ENCODE measurements at places on chromosomes 2 and 18.

GRCh38 chr2:156474401-156474800 lies 38.2 kb downstream of the GPD2 start:
- peak; percentile 84 for DNase-seq

GRCh38 chr2:142426064-142426463 lies 295.2 kb upstream of the LRP1B start:
- no peak for DNase-seq

DNA sequence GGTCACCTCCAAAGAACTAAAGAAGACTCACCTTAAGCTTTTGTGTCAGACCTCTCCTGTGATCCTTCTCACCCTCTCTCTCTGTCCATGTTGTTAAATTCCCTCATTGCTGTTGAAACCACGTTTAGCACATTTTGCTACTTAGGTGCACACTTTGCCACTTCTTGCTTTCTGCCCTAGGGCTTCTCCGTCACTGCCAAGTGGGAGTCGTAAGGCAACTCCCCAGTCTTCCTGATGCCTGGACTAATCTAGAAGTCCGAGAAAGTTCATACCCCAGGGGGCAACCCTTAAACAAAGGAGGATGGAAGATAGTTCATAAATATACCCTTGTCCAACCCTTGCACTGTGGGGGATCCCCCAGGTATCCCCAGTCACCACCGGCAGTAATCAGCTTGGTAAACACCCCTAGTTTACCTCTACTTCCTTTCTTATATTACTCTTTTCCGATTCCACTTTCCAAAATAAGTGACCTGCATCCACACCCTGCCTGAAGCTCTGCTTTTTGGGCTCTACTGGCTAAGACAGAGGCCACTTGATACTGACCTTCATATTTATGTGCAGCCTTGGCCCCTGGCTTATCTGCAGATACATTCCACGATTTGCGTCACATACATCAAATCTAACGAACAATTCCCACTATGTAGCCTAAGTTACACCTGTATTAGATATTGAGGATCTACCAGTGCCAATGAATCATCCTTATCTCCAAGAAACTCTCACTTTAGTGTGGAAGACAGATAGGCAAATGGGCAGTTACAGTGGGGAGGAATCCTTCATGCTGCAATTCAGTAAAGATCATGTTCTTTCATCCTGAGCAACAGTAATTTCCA lies 776.2 kb downstream of the RNF144A start:
- no peak for DNase-seq

GRCh38 chr2:218395456-218395825 lies 4.2 kb upstream of the CTDSP1 start:
- DNase-seq = peak; percentile 22

- peak; percentile 96 for DNase-seq
Measured at GRCh38 chr2:201130524-201131186, 14.7 kb downstream of the CFLAR start.

- no peak for DNase-seq
Measured at GRCh38 chr2:189366349-189366748, 74.9 kb upstream of the WDR75 start.

DNA sequence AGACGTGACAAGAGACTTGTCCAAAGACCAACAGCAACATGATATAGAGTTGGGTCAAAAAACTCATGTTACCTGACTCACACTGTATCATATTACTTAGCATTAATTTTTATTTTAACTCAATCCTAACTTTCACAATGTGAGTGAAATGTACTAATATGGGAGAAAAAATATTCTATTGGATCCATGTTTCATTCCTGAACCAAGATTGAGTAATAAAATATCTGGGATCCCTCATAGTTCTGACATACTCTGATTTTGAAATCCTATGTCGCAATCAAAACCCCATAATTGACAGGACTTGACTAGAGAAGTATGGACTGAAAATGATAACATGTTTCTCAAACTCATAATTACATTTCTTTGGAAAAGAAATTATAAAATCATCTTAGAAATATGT lies 190.4 kb downstream of the RIT2 start:
- DNase-seq = peak; percentile 22

GRCh38 chr2:119402645-119403560 lies 28.8 kb upstream of the TMEM37 start:
- no peak for DNase-seq

- no peak for DNase-seq
Measured at GRCh38 chr18:31736630-31737029, 24.1 kb downstream of the SLC25A52 start.
